ENCODE measurements at places on chromosomes 12 and 14. TPM values are rescaled to one million over a fixed set of nuclear protein-coding genes. Genes with fewer than 3 reads are reported as not detected.

- no peaks in the 10 kb centered on the region for H3K4me1 ChIP-seq
- H3K27me3 ChIP-seq, result no peaks in the 10 kb centered on the region
- DNase-seq, result no peak
- H3K36me3 ChIP-seq, result no peaks in the 10 kb centered on the region
- no peak overlapping the region for H3K4me3 ChIP-seq
- H3K27ac ChIP-seq, result no peak overlapping the region
Measured at GRCh38 chr14:97854918-97855317, 1057.7 kb downstream of the VRK1 start.

DNA sequence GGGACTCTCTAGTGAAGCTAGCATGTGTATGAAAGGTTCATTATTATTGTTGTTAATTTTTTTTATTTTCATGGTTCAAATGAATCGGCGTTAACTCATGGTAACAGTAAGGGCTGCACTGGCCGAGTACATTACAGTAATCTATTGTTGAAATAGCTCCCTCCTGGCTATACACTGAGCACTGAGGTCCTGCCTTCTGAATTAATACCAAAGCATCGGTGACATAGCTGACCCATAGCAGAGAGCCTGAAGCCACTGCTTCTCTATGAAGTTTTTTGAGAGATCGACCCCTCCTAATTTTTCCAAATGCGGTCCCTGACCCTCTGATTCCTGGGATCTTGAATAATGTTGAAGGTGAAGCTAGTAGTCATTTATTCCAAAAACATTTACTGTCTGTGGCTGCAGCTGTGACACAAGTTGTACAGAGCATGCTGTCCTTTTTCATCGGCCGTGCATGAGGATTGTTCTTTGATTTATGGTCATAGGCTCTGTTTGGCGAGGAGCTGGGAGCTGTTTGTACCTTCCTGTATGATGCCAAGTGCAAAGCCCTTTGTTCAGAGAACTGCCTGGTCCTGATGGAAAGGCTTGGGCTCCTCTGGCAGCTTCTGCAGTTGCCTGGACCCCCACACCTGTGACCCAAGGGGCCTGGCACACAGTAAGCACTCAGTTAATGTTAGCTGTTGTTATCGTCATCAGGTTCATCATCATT, 486.5 kb downstream of the EGLN3 start:
- H3K4me1 ChIP-seq, result no peaks in the 10 kb centered on the region
- DNase-seq, result no peak
- no peak overlapping the region for H3K4me3 ChIP-seq

KLRD1 gene
- 0.30 TPM for total RNA-seq

DNA sequence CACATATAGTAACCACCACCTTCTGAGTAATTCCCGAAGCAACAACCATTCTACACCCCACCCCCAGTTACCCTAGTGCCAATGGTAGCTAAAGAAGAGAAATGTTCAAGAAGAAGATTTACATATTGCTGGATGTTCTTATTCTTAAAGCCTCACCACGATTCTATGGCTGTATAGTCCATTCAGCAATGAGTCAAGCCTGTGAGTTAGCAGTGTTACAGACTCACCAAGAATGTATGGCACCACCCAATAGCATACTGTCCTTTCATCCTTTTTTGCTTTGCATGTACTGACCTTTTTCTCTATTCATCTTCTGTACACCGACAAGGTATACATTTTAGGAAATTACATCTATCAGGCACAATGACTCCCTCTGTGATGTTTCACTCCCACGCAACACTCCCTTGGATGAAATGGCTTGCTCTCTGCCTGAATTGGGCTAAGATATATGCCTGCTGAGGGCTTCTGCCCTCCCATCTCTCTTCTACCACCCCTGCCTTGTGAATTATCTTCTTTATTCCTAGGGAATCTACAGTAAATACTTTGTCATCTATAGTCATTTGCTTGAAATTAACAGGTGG, 945.8 kb downstream of the DIO2 start:
- no peaks in the 10 kb centered on the region for H3K36me3 ChIP-seq
- H3K27me3 ChIP-seq, result no peaks in the 10 kb centered on the region
- H3K27ac ChIP-seq, result no peak overlapping the region
- H3K4me1 ChIP-seq, result no peaks in the 10 kb centered on the region

- no peak overlapping the region for H3K27ac ChIP-seq
- no peak overlapping the region for H3K4me3 ChIP-seq
- no peak for DNase-seq
- H3K4me1 ChIP-seq, result peaks cover 5% of the 10 kb centered on the region
- H3K36me3 ChIP-seq, result no peaks in the 10 kb centered on the region
- no peaks in the 10 kb centered on the region for H3K27me3 ChIP-seq
Measured at GRCh38 chr14:90757452-90757851, 58.8 kb downstream of the TTC7B start.

DNA sequence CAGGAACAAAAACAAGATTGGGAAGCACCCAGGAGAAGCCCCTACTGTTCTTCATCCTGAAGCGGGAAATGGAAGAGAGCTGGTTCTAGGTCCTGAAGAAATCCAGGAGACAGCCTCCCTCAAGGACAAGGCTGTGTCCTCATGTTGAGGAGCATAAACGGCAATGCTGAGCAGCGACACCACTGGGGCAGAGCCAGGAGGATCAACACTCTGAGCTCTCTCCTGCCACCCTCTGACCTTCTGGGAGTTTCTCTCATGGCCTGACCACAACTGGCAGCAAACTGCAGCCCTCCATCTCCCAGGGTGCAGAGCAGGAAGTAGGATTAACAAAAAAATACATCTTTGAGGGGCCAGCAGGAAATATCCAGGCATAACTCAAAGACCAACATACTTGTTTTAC, 1292.2 kb upstream of the TMEM132C start:
- H3K4me1 ChIP-seq, result no peaks in the 10 kb centered on the region
- no peak for DNase-seq
- no peaks in the 10 kb centered on the region for H3K27me3 ChIP-seq
- H3K4me3 ChIP-seq, result no peak overlapping the region

- peak; percentile 67 for DNase-seq
- H3K4me3 ChIP-seq, result peak overlapping the region; percentile 28
- H3K4me1 ChIP-seq, result peaks cover 9% of the 10 kb centered on the region
- peak overlapping the region; percentile 91 for H3K27ac ChIP-seq
Measured at GRCh38 chr14:102525219-102525928, 15.8 kb upstream of the ANKRD9 start.

GRCh38 chr12:97404543-97404942, 58.1 kb upstream of the RMST start:
- no peaks in the 10 kb centered on the region for H3K36me3 ChIP-seq
- H3K27me3 ChIP-seq, result no peaks in the 10 kb centered on the region
- DNase-seq, result peak; percentile 69
- H3K4me1 ChIP-seq, result no peaks in the 10 kb centered on the region
- H3K27ac ChIP-seq, result no peak overlapping the region
- no peak overlapping the region for H3K4me3 ChIP-seq

- H3K36me3 ChIP-seq, result no peaks in the 10 kb centered on the region
- no peaks in the 10 kb centered on the region for H3K4me1 ChIP-seq
- no peaks in the 10 kb centered on the region for H3K27me3 ChIP-seq
- no peak overlapping the region for H3K4me3 ChIP-seq
Measured at GRCh38 chr12:9699269-9699897, 29.9 kb downstream of the CLEC2D start.

GRCh38 chr14:47509957-47510356, 165.4 kb downstream of the MDGA2 start:
- DNase-seq, result no peak
- no peaks in the 10 kb centered on the region for H3K27me3 ChIP-seq
- no peaks in the 10 kb centered on the region for H3K4me1 ChIP-seq

AQP2 gene
- 0.08 TPM for total RNA-seq

GAPDH gene
- total RNA-seq, result 1,827 TPM

KLRC4 gene
- total RNA-seq, result 0.28 TPM

GRCh38 chr14:71688576-71688975, 243.7 kb upstream of the RGS6 start:
- H3K27me3 ChIP-seq, result no peaks in the 10 kb centered on the region
- peaks cover 22% of the 10 kb centered on the region for H3K4me1 ChIP-seq
- no peak overlapping the region for H3K4me3 ChIP-seq
- H3K27ac ChIP-seq, result peak overlapping the region; percentile 74
- DNase-seq, result peak; percentile 45
- no peaks in the 10 kb centered on the region for H3K36me3 ChIP-seq

DNA sequence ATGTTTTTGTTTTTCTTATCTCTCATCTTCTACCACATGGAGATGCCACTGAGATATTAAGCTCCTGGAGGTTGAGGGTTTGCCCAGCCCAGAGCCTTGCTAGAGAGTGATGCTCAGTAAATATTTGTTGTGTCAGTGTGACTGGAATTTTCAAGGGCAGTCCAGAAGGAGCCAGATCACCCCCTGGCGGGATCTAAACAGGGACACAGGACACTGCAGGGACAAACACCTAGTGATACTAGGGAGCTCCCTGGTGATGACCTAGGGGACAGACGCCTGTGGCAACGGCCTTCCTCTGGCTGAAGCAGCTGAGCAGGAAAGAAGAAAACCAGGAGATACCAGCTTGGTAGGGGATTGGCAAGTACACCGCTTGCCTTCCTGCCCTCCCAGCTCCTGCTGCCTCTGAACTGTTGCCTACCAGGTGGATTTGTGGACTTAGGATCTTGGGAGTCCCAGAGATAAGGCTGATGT, 714.4 kb upstream of the TBX3 start:
- peak; percentile 65 for DNase-seq
- H3K36me3 ChIP-seq, result no peaks in the 10 kb centered on the region
- H3K27me3 ChIP-seq, result no peaks in the 10 kb centered on the region
- no peak overlapping the region for H3K4me3 ChIP-seq

DCAF4 gene
- 21.6 TPM for total RNA-seq

DNA sequence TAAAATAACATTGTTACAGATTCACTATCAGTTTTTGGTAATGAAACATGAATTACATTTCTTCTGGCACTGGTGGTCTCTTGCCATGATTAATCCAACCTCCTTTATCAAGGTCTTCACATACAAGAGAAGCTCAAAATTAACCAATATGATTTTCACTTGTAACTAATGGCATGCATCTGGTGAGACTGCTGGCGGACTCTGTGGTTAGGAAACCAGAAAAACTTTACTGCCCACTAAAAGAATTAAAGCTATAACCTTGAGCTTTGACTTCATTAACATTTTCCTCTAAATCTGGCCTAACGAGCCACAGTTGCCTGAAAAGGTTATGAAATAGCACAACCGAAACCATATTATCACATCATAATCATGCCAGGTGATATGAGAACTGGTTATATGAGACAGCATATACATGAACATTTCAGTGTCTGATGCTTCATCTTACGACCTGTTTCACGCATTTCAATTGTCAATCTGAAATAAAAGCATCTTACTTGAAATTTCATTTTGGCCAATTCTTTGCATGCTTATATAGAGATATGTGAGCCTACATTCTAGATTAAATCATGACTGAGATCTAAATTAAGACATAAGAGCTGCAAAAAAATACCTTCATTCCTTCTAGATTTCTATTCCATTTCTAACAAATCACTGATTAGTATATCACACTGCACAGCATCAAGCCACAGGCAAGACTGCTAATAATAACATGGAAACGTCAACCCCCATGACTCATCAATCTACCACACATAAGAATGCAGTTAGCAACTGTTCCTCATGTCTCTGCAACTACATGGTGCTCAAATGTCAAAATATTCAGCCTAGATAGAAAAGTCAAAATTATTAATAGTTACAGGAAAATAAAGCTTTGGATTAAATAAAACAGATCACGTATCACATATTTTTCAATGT, 89.3 kb downstream of the OSBPL8 start:
- no peaks in the 10 kb centered on the region for H3K36me3 ChIP-seq
- H3K4me1 ChIP-seq, result no peaks in the 10 kb centered on the region
- H3K4me3 ChIP-seq, result no peak overlapping the region
- H3K27ac ChIP-seq, result no peak overlapping the region

DNA sequence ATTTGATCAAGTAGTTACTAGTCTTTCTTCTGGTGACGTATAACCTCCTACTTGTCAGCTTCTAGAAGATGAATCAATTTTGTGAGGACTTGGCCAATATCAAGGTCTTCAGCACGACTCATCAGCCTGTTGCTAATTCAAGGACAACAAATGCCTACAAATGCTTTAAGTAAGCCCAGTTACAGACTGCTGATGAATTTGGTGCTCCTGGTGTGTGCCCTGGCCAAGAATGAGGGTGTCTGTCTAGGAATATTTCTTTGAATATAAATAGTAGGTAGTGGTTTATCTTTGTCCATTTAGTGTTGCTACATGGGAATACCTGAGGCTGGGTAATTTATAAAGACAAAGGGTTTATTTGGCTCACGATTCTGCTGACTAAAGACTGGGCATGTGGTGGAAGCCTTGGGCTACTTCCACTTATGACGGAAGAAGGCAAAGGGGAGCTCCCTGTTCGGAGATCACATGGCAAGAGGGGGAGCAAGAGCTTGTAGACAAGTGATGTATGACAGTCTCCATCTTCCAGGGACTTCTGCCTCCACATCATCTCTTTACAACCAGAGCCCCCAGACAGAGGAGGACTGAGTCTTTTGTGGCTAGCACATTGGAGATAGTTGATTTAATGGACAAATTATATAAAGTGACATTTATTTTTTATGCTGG, 180.2 kb downstream of the CRADD start:
- H3K36me3 ChIP-seq, result no peaks in the 10 kb centered on the region
- H3K4me1 ChIP-seq, result peaks cover 11% of the 10 kb centered on the region
- no peaks in the 10 kb centered on the region for H3K27me3 ChIP-seq

IFI27 gene
- 1.8 TPM for total RNA-seq

- H3K27ac ChIP-seq, result no peak overlapping the region
- no peak overlapping the region for H3K4me3 ChIP-seq
- H3K27me3 ChIP-seq, result no peaks in the 10 kb centered on the region
- DNase-seq, result no peak
- H3K4me1 ChIP-seq, result no peaks in the 10 kb centered on the region
Measured at GRCh38 chr14:46769292-46769691, 117.7 kb upstream of the RPL10L start.

TAS2R9 gene
- not detected for total RNA-seq

DNA sequence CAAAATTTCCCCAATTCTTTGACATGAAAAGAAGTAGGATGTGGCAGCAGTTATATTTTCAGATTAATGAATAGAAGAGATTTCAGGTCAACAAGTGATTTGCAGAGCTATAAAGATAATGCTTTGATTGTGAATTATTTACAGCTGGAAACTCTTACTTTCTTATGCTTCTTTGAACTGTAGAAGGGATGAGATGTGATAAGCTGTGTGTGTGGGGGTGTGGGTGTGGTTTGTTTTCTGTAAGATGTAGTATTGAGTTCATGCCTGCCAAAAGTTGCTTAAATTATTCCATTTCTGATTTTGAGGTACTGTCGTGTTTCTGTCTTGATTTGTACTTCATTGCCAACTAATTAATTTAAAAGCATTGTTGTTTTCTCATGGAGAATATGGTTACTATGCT, 22.7 kb downstream of the AEBP2 start:
- H3K27ac ChIP-seq, result no peak overlapping the region
- H3K27me3 ChIP-seq, result no peaks in the 10 kb centered on the region
- H3K4me3 ChIP-seq, result no peak overlapping the region
- H3K36me3 ChIP-seq, result peaks cover 3% of the 10 kb centered on the region
- no peaks in the 10 kb centered on the region for H3K4me1 ChIP-seq
- DNase-seq, result no peak

DNA sequence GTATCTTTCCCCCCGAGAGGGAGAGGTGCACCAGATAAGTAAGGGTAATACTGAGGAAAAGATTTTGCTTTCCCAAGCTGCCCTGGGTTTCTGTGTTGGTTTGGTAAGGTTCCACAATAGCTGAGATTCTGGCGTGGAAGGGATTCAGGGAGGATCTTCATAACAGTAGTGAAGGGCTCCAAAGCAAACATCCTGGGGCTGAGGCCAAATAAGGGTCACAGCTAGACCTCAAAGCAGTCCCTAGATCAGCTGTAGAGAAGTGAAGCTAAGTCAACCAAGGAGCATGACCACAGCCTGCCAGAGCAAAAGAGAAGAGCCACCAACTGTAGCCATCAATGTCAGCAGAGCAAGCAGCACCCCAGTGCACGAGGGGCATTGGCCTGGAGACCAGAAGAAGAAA, 73.2 kb upstream of the SLC35F4 start:
- H3K27me3 ChIP-seq, result peaks cover 3% of the 10 kb centered on the region
- no peak overlapping the region for H3K4me3 ChIP-seq
- H3K36me3 ChIP-seq, result no peaks in the 10 kb centered on the region
- H3K4me1 ChIP-seq, result no peaks in the 10 kb centered on the region
- no peak overlapping the region for H3K27ac ChIP-seq

All from hepatocyte (in vitro differentiated cells).